Left hindlimb (tissue), 1 donor: ENCODE measurements at places on chromosomes 11 and 22.

GRCh38 chr11:83162377-83162776, 5.4 kb downstream of the PCF11 start:
- DNase-seq: no peak

DNA sequence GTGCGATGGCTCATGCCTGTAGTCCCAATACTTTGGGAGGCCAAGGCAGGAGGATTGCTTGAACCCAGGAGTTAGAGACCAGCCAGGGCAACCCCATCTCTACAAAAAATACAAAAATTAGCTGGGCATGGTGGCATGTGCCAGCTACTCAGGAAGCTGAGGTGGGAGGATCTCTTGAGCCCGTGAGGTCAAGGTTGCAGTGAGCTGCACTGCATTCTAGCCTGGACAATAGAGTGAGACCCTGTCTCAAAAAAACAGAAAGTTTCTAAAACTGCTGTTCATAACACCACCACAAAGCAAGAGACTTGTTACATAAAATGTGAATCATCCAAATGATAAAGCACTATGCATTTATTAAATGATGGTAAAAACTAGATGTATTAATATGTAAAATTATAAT, 40.2 kb upstream of the CCDC34 start:
- DNase-seq: no peak

GRCh38 chr11:123822032-123822431, 15.9 kb upstream of the OR6M1 start:
- DNase-seq: no peak

- no peak for DNase-seq
These were observed 28.9 kb upstream of the TMEM86A start for GRCh38 chr11:18669711-18670110.

DNA sequence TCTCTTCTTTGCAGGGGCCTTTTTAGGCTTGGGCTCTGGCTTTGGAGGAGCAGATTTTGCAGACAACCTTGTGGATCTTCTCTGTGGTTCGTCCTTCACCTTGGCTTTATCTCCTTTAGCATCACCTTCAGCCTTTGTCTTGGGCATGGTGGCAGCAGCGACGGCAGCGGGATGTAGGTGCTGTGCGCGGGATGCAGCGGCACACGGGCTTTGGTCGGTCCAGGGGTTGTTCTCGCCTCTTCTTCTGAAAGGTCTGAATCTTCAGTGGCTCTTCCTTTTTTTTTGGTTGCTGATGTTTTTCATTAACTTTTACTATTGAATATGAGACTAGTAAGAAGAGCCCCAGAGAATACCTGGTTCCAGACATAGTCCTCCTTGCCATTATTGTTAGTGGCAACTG, 10.0 kb downstream of the MEI1 start:
- DNase-seq: no peak

DNA sequence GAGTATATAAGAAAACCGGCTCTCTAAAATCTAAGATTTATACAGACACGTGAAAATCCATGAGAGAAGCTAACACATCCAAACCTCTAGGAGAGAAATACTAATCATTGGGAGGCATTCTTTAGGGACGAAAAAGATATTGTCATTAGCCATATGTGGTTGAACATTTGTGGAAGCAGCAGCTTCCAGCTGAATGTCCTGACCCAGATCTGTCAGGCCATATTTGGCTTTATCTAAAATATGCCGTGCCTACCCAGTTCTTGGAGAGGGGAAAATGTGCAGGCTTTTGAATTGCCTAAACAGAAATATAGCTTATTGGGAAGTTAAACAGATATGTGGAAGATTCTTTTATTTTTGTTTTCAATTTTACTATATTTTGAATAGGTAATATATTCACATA, 6.4 kb downstream of the CCDC89 start:
- no peak for DNase-seq

GRCh38 chr11:46597609-46598219, 3.9 kb upstream of the AMBRA1 start:
- DNase-seq: no peak

- DNase-seq: no peak
These were observed 586 bp downstream of the TTLL1 start for GRCh38 chr22:43088627-43088983.

DNA sequence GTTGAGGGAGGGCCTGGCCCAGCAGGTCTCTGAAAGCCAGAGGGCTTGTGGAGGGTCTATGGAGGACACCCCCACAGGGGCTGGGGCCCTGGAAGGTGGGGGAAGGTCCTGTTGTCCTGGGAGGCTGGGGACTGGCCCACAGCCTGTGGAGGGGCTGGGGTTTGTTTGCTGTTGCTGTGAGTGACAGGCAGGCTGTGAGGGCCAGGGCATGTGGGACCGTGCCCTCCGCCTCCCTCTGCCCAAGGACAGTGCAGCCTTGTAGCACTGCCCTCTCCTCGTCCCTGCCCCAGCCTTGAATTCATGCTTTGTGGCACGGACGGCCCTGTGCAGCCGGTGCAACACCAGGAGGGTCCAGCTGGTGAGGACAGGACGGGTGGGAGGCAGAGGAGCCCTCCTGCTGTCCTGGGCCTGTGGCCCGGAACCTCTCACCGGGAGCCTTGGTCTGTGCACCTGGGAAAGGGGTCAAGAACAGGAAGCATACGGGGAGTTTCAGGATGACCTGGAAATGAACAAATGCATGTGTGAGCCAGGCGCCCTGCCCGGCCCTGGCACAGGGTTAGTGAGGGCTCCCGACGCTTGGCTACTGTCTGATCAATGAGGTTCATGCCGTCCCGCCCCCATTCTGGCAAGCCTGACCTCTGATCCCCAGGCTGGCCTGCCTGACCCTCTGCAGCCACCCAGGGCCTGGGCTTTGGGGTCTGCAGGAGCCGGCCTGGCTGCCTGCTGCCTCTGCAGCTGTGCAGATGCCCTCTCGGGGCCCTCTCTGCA, 37.4 kb upstream of the PRODH start:
- no peak for DNase-seq

DNA sequence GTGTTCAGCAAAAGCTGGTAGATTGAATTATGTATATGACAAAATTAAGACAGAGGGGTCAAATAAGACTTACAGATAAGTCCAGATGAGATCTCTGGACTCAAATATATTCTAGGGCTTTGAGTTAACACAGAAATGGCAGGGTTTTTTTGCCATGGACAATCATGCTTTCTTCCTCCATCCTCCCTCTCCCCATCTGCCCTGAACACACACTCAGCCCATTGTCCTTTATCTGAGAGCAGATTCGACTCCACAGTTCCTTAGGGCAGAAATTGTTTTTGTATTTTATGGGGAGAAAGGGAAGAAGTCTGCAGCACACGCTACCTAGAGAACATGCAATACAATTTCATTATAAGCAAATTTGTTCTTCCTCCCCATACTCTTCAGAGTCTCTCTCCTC, 86.8 kb downstream of the SLC1A2 start:
- DNase-seq: no peak

DNA sequence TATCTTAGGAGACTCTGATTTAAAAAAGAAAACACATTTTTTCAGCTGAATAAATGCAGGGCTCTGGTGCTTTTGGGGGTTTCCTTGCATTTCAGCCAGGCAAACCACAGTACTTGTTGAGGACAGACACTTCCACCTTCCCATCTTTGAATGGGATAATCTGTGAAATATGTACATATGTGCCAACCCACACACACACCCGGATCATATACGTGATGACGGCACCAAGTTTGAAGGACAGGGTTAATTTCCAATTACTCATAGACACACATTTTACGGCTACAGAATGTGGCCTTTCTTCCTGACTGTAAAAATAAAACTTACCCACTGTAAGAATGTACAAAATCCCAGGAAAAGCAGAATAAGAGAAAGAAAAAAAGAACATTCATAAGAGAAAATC, 104.4 kb downstream of the MPPED2 start:
- DNase-seq: no peak

DNA sequence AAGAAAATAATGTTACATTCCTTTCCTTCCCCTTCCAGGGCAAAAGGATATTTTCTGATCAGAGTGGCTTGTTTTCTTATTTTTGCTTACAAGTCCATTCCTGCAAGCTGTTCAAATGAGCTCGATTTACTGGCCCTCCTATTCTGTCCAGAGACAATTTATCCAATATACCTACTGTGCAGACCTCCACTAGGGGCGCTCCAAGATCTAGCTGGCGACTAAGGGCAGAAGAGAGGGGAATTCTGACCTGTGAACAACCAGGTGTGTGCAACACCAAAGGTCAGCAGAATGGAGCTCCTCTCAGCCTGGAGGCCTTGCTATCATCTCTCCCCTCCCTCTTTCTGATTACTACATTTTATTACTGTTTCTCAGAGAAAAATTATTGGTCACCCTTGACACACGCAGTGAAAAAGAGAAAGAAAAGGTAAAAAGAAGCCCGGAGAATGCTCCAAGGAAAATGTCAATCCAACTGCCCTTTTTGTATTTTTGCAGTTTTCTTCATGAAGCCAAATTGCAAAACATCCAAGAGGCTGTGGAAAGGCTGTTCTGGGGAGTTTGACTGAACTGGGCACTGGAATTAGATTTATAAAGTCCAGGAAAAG, 3.2 kb downstream of the SEZ6L start:
- DNase-seq: no peak

DNA sequence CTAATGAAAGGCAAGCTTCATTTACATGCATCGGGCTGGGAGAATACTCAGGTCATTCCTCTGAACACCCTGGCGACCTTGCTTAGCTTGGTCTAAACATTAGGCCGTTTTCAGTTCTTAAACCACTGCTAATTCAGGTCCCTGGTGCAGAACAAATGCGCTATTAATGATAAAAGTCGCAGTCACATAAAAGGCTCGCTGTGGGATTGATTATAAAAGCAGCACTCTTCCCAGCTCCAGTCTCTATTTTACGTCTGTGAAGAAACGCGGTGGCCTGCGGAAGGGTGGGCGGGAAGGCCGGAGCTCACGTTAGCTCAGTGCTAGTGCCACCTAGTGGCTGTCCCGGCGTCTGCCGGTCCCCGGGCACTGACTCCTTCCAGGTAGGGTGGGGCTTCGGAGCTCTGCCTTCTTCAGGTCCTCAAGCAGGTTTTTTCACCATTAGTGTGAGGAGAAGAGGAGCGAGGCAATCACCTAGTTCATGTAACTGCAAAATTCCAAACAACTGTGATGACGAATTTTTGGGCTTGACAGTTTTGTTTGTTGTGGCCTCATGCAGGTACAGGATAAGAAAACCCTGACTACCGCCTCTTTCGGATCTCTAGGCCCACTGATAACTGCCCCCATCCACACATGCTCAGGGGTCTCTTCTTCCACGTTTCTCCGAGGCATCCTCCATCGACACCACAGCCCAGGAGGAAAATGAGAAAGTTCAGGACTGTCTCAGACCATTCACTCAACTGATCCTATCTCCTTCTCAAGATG, 66.5 kb upstream of the CLMP start:
- DNase-seq: peak; percentile 83

DNA sequence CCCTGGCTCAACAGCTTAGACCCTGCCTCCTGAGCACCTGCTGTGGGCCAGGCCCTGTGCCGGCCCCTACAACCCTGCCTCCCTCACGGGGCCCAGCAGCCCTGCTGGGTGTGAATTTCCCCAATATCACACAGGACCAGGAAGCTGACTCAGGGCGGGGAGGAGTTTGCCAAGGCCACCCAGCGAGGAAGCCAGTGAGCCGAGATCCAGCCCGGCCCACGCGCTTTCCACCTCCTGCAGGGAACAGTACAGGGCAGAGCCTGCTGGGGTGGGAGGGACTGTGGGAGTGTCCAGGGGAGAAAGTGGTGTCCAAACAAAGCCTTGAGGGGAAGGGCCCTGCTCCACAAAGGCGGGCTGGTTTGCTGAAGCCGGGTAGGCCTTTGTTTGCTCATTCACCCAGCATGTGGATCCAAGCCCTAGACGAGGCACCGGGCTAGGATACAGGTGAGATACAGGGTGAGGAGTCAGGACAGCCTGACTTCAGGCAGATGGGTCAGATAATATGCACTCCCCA, 26.8 kb downstream of the RPL3 start:
- peak; percentile 84 for DNase-seq

DNA sequence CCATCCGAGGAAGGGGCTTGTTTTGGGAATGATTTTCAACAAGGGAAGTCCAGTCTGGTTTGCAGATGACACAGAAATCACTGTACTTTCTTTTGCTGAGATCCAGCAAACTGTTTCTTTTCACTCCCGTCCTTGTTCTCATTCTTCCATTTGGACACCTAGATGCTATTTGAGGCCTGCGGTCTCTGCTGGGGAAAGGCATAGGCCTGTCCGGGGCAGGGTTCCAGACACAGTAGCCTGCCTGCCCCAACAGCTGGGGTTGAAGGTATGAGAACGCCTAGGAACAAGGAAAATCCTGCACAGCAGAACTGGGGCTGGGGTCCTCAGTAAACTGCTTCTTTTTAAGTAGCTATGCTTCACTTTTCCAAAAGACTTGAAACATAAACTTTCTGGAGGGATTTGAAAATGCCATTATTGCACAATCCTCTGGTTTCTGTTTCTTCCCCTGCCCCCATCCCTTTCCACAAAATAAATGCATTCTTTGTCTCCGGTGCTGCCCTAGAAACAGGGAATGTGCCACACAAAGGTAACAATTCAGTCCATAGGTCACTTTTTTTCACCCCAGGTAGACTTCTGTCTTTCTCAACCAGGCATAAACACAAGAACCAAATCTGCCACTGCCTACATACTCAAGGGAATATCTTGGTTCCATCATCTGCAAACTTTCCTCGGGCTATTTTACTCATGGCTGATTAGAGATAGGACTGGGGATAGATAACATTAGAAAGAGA, 174.8 kb upstream of the MTMR2 start:
- no peak for DNase-seq

GRCh38 chr11:121431820-121432526, 20.1 kb upstream of the SORL1 start:
- DNase-seq: no peak

GRCh38 chr11:8194956-8195355, 26.1 kb upstream of the RIC3 start:
- no peak for DNase-seq

GRCh38 chr22:28245579-28246224, 326.6 kb upstream of the PITPNB start:
- no peak for DNase-seq

GRCh38 chr22:30004694-30005093, 75.6 kb upstream of the HORMAD2 start:
- no peak for DNase-seq

DNA sequence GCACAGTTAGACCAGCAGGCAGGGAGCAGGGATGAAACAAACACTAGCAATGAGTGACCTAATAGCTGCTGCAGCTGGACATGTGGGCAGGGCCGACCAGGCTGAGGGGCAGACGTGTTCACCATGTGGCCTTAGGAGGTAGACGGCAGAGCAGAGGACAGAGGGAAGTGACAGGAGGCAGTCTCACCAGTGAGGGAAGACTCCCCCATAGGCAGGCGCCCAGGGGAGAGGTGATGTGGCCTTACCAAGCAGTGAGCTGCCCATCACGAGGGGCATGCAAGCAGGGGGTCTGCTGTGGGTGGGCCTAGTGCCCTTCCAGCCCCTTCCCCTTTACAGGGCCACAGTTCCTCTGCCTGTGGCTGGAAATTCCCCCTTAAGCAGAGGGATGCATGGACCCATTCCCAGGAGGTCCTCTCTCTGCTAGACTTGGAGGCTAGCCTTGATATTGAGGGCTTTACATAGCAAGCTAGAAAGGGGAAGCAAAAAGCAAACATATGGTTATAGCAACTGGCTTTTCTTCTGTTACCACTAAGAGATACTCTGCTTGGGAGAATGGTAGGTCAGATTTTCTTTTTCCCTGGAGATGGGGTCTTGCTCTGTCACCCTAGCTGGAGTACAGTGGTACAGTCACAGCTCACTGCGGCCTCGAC, 67.6 kb downstream of the MPPED1 start:
- DNase-seq: peak; percentile 17

GRCh38 chr11:77359481-77359880, 58.0 kb upstream of the GDPD4 start:
- DNase-seq: no peak

GRCh38 chr11:69950621-69951020, 127.5 kb upstream of the ANO1 start:
- DNase-seq: no peak

GRCh38 chr11:76589477-76589876, 81.1 kb downstream of the LRRC32 start:
- DNase-seq: no peak
